ENCODE measurements at places on chromosomes 4 and X.

DNA sequence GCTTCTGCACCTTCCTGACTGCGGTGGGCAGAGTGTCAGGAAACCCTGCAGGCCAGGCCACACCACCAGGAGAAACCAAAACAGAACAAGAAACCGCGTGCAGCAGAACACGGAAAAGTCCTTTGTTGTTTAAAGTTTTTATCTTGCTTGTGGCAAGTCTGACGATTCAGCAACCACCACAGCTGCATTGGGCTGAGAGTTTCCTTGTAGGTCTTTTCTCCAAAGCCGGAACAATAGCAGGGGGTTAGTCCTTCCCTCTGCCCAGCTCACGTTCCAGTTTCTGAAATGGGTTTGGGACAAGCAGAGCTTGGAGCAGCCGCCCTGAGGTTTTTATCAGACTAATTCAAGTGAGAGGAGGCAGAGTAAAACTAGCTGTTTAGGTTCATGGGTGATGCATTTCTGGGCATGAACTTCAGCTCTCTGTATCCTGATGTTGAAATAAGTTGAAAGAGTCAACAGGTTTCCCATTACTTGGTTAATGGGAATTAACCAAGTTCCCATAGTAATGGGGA is 216.9 kb downstream of the PTTG2 start:
- no peak for DNase-seq

GRCh38 chr4:150609131-150609530 is 27.2 kb downstream of the MAB21L2 start:
- DNase-seq = no peak

- no peak for DNase-seq
Measured at GRCh38 chrX:8091510-8091909, 79.6 kb downstream of the VCX2 start.

GRCh38 chr4:25904748-25905082 is 9.3 kb upstream of the SMIM20 start:
- no peak for DNase-seq

- DNase-seq = no peak
Measured at GRCh38 chrX:70552130-70552704, 107.6 kb downstream of the DLG3 start.
